SK-MEL-5 (cell line): ENCODE measurements at places on chromosomes 4 and X. TPM values are rescaled to one million over a fixed set of nuclear protein-coding genes. Genes with fewer than 3 reads are reported as not detected.

GRCh38 chr4:98747393-98748091 is 89.1 kb upstream of the TSPAN5 start:
- DNase-seq = no peak

Gene GPM6B
- 231 and 232 TPM in 2 replicates for total RNA-seq

DNA sequence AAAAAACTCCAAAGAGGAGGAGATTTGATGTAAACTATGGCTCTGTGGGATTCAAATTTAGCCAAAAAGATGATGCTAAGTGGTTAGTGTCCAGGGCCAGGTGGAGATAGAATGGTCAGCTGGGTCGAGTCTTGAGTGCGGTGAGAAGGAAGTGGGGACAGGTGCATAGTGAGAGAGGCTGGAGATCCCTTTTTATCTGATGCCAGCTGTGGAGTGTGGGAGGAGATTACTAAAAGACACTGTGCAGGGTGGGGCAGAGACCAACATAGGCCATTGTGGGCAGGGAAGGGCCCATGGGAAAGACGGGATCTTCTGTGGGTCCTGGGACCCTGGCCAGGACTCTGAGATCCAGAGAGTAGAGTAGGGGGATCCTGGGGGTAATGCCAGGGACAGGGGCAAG is 34.6 kb upstream of the LEF1 start:
- DNase-seq = no peak

GRCh38 chrX:148933881-148934280 is 433.5 kb downstream of the AFF2 start:
- no peak for DNase-seq

GRCh38 chrX:47226071-47226470 is 6.7 kb upstream of the USP11 start:
- DNase-seq = no peak

Gene NAP1L2
- total RNA-seq = 0.37 and 1.2 TPM in 2 replicates

DNA sequence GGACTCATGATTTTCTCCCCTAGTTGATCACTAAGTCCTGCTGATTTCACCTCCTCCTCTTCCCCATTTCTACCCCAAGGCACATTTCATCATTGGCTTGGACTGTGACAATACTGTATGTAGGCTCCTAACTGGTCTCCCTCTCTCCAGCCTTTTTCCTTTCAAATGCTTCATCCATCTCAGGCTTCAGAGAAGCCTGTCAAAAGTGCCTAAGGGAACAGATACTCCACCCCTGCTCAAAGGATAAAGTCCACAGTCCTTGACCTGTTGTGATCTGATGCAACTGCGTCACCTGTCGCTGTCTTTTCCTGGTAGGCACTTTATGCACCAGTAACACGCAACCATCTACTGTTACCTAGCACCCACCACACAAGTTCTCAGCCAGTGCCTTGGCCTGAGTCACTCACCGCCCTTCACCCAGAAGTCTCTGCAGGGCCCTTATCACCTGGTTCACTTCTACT is 12.8 kb downstream of the SCARB2 start:
- peak; percentile 32 for DNase-seq

GRCh38 chr4:168955674-168956073 is 54.4 kb downstream of the CBR4 start:
- no peak for DNase-seq

GRCh38 chr4:141142423-141142822 is 9.2 kb upstream of the RNF150 start:
- no peak for DNase-seq

DNA sequence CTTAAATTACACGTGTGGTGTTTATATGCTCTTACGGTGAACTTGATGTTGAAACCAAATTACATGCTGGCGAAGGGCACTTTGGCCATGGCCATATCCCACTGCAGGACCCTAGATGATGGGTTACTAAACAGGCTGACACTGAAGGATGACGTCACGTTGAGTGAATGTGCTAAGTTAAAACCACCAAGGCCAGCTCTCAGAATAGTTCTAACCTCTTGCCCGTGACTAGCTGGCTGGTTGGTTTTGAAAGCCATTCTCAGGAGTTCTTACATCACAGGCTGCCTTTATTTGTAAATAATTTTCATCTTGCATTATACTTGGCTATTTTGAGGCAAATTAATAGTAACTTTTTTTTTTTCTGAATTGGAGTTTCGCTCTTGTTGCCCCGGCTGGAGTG is 41.3 kb upstream of the PHEX start:
- no peak for DNase-seq

DNA sequence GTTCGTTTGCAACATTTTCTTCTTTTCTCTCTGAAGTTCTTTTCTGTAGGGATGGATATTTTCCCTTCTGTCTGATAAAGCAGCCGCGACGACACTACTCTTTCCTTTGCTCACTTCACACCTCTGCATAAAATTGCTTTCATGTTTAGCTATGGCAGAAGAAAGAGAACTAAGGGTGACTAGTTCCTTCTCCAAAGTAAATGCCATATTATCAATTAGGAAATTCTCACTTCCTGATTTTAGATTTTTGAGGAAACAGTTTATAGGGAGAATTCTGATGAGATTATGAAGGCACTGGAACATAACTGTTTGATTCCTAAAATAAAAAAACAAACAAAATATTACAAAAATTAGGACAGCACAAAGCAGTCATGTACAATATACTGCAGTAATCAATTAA is 29.2 kb downstream of the FANCB start:
- no peak for DNase-seq

Gene HOPX
- total RNA-seq = not detected in 2 replicates

DNA sequence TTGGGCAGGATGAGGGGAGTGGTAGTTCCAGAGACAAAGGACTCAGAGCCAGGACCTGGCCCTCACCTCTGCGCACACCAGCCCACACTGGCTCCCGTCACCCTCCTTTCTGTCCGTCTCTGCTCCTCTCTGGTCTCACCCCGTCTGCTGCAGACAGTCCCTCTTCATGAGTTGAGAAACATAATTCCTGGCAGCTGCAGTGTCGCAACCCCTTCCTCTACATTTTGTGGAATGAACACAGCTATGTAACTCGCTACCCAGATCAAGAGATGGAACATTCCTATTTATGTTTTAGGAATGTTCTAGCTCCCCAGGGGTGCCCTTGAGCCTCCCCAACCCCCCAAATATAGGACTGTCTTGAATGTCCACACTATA is 59.3 kb downstream of the SHROOM2 start:
- DNase-seq = no peak

Gene MSMO1
- 75.8 and 89.5 TPM in 2 replicates for total RNA-seq

- DNase-seq = no peak
Measured at GRCh38 chrX:56429581-56429980, 133.8 kb upstream of the UBQLN2 start.

DNA sequence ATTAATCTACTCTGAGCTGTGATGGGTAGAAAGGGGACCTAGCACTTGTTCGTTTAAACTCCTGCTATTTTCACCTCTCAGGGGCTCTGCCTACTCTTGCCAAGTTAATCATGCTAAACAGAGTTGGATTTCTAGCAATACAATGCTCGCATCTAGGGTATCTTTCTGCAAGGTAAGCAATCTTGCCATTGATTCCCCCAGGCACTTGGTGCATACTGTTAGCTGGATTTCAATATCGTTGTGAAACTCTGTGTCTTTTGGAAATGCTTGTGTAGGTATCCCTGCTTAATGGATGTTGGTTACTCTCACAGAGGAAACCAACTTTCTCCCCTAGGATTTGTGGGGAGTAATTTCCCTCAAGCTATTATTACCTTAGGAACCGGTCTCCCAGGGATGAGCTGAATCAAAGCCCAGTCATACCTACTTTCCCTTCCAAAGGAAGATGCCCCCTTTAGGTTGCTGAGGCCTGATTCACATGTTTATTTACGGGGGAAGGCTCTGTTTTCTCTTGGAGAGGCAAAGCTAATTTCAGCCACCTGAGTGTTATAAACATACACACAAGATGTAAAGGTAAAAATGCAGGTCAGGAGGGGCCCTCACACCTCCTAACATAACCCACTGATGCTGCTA is 366.8 kb downstream of the FBXW7 start:
- no peak for DNase-seq

Gene XKRX
- total RNA-seq = not detected in 2 replicates

Gene USO1
- total RNA-seq = 80.7 and 91.6 TPM in 2 replicates

DNA sequence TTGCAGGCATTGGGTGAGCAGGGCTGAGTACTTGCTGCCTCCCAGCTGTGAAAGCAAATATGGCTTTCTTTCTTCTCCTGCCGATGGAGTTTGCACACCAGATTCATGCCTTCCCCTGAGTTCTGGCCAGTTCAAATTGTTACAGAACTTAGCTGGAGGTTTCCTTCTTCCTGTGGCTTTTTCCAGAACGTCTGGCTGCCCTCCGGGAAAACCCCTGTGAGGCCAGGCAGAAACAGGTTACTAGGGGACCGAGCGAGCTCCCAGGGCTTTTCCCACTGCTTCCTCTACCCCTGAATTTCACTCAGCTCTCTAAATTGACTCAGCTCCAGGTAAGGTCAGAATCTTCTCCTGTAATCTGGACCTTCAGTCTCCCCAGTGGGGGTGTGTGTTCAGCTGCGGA is 482.4 kb downstream of the C4orf33 start:
- no peak for DNase-seq

Gene FMR1NB
- not detected in 2 replicates for total RNA-seq
